Cardiac atrium fibroblast (primary cell): ENCODE measurements at places on chromosomes 11 and 22. TPM values are rescaled to one million over a fixed set of nuclear protein-coding genes. Genes with fewer than 3 reads are reported as not detected.

Gene SYT12
- total RNA-seq: under 0.01 and 0.97 TPM in 2 replicates

Gene UBXN1
- total RNA-seq: 71.9 and 88.5 TPM in 2 replicates

Gene TRIM49
- not detected in 2 replicates for total RNA-seq

Gene SLC5A4
- total RNA-seq: not detected in 2 replicates

Gene BEST1
- total RNA-seq: 0.97 and 3.4 TPM in 2 replicates

Gene CEP164
- total RNA-seq: 22.7 and 29.1 TPM in 2 replicates

Gene GALR3
- not detected in 2 replicates for total RNA-seq

Gene LMO2
- total RNA-seq: 10.3 and 12.3 TPM in 2 replicates

Gene PNPLA3
- total RNA-seq: 0.18 and 1.5 TPM in 2 replicates

Gene CNIH2
- not detected in 2 replicates for total RNA-seq

Gene SEC14L2
- 24.6 and 38.6 TPM in 2 replicates for total RNA-seq

Gene ARHGAP1
- total RNA-seq: 39.9 and 50.1 TPM in 2 replicates
